Occipital lobe (tissue), 3 donors: ENCODE measurements at places on chromosomes 16 and 17.

DNA sequence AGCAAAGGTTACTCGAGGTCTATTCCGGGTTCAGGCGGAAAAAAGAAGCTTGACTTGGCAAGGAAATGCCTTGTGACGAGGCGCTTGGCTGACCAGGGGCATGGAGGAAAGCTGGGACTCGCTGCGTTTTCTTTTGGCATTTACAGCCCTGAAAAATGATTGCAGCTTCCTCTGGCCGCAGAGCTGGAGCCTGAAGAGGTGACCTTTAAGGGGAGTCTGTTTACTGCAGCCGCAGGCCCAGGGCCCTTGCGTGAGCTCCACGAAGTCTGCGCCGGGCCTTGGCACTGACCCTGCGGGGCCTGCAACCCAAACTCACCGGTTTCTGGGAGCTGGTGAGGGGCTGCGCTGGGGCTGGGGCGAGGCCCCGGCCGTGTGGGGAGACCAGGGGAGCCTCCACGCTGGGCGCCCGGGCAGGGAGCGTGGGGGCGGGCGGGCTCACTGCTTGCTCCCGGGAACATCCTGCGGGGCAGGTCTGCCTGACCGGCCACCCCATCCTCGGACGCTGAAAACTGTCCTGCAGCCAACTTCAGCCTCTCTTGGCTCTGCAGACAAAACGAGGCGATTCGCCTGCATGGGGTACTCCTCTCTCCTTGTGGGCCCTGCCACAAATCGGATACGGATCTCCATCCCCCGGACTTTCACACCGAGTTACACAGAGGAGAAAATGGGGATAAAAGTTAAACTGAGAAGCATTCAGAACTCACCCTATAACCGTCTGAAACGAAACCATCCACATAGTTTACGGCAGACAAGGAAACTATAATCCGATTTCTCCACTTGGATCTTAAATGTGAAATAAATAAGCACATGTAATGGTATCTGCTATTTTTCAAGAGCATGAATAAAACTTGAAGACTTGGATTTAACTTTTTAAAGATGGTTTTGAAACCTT is 206.3 kb upstream of the FOXF1 start:
- DNase-seq, result no peak

DNA sequence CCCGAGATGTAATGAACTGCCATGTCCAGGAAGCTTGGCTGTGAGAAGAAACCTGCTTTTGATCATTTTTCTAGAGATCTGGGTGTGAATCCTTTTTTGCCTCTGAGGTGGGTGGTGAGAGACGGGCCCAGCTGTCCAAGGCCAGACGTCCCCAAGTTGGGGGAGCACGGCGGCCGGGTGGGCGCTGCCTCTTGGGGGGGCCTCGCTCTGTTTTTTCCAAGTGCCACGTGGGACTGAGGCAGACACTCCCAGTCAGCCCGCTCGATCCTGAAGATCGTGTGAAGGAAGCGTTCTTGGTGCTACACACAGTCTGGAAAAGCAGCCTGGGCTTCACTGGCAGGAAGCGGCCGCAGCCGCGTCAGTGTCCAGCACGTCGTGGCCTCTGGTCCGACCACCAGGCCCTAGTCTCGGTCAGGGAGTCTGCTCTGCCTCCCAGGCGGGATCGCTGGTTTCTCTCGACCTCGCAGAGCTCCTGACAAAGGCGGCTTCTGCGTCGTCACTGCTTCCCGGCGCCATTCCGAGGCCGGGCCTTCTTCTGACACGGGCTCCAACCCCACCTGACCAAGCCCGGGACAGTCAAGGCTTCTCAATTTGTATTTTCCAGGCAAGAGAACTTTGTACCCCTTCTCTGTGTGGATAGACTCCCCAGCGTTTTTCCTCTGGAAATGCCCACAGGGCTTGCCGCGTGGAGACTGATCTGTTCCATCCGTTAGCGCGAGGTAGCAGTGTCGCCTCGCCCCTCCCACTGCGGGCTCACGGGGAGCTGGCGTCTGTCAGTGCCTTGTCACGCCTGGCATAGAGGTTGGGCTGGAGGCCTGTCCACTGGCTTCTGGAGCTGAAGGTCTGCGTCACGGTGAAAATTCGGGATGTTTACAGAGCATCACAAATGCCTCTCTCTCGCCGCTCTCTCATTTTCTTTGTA is 12.4 kb downstream of the PRSS27 start:
- no peak for DNase-seq

DNA sequence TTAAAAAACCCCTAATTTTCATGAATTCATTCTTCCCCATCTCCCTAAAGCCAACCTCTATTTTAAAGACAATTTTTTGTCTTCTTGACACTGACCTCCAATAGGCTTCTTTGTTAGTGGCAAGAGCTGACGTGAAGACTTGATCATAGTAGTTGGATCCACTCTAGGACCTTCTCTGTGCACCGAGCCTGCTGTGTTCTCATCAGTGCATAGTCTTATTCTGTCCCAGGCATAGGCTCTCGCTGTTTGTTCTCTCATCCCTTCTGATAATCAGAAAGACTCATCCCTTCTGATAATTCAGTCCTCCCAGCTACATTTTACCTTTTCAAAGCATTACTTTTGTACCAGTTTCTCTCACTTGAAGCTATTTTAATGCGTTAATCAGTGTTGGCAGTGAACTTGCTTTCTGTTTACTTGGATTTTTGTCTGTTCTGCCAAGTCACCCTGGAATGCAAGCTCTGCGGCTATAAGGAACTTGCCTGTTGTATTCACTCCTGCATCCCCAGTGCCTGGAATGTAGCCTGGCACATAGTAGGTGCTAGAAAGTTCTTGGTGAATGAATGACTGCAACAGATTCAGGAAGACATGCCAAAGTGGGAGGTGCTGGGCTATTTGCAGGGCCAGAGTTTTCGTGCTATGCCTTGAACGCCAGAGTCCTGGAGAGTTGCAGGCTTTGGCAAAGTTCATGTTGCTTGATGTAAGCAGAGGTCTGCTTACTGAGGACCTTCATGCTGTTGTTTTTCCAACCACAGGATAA is 147.6 kb upstream of the MPHOSPH6 start:
- no peak for DNase-seq

DNA sequence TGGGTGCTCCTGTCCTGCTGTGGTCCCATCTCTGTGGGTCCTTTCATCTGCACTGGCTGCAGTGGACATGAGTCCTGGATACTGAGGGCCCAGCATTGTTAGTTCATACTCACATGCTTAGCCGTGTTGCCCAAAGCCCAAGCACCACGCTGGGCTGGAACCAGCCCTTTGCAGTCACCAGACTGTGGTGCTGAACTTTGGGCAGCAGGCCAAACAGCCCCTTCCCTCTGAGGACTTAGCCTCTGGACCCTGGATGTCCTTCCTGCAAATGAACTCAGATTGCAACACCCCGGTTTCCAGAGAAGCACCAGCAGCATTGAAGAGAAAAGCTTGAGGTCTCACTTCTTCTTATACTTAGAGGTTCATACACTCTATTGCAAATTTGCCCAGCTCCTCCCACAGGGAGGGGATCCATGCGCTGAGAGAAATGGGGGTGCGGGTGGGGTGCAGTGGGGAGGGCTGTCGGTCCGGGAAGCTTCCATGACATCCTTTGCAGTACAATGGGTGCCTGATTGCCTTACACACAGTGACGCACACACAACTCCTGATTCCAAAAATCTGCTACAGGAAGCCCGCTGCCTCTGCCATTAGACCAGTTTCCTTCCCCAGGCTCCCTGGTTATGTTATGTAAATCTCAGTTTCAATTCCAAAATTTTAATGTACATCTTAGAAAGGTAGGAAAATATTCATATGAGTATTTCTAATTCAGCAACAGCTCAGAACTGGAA is 65.8 kb downstream of the RGS9 start:
- DNase-seq, result no peak

GRCh38 chr16:11414815-11415775 is 69.8 kb downstream of the RMI2 start:
- DNase-seq, result no peak

DNA sequence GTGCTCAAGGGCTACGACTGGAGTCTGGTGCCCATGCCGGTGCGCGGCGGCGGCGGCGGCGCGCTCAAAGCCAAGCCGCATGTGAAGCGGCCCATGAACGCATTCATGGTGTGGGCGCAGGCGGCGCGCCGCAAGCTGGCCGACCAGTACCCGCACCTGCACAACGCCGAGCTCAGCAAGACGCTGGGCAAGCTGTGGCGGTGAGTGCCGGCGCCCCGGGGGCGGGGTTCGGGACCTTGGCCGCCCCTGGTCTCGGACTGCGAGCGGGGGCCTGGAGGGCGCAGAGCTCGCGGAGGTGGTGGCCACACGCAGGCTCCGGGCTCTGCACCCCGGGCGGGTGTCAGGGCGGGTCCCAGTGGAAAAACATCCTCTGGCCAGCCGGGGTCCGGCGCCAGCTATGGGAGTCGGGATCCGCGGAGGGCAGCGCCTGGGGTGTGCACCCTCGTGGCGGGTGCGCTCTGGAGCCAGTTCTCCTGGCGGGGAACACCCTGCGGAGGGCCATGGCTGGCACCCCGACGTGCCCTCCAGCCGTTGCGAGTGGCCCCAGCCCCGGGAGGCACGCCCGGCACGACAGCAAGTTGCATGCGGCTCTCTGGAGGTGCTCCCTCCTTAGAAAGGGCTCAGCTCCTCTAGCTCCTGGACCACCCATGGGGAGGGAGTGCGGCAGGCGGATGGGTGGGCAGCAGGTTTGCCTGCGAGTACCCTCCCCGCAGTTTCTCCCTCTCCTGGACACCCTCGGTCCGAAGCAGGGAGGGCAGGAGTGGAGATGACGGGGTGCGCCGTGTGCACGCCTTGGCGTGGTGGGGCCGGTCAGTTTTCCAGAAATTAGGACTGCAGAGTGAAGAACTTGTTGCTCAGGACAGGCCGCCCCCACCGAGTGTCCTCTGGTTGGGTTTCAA is 824 bp downstream of the SOX8 start:
- no peak for DNase-seq

DNA sequence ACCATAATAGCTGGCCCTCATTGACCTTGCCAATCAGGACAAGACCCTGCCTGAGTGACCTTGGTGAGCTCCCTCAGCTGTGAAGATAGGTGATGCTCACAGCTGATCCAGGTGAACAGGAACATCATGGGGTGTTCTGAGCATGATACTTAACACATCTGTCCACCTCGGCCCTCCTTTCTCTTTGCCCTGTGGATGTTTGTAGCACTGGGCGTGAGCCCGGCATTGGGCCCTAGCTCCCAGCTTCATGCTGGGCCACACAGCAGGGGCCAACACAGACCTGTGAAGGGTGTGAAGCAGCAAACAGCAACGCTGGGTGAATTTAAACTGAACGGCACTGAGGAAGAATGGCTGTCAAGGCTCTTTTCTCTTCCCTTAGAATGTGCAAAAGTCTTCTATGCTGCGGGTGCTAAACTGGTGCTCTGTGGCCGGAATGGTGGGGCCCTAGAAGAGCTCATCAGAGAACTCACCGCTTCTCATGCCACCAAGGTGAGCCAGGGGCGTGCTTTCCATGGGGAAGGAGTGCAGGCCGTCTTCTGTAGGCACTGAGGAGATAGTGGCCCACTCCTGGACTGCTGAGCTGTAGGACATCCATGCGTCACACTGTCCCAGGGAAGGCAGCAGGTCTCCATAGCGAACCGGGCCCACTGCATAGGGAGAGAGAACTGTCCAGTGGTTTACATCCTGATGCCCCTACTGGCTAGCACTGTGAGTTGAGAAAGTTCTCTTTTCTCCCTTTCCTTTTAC is 35.9 kb downstream of the TMEM11 start:
- DNase-seq, result no peak

DNA sequence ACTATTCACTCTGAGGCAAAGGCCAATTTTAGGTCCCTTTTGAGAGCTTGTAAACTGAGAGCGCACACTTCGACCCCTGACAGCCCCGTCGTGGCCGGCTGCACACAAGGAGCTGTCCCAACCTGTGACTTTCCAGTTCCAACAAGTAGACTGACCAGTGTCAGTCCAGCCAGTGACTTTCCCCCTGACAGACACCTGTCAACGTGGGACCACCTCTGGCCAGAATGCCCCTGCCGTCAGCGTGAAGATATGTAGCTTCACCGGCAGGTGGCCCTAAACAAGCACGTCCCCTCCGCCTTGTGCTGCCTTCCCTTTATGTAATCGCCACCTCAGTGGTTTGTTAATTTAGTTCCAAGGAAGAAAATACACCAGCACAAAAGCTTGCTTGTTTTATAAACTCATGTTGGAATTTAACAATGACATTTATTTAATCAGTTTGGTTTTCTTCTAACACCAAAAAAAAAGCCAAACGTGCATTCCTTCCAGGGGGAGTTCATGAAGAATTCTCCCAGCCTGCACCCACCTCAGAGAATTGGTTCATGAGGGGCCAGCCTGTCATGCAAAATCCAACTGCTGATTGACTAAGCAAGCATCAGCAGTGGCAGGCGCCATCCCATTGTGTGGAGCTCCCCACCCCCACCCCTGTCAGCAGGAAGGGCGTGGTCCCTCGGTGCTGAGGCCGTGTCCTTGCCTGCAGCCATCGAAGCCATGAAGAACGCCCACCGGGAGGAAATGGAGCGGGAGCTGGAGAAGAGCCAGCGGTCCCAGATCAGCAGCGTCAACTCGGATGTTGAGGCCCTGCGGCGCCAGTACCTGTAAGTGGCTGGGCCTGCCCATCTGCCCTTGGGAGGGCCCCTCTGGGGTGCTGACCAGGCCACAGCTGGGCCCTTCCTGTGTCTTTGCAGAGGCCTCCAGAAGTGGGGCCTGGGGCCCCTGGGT is 33.9 kb downstream of the PLD6 start:
- DNase-seq, result no peak

- DNase-seq, result no peak
Observed at GRCh38 chr16:16196099-16196498, 27.2 kb downstream of the ABCC6 start.

DNA sequence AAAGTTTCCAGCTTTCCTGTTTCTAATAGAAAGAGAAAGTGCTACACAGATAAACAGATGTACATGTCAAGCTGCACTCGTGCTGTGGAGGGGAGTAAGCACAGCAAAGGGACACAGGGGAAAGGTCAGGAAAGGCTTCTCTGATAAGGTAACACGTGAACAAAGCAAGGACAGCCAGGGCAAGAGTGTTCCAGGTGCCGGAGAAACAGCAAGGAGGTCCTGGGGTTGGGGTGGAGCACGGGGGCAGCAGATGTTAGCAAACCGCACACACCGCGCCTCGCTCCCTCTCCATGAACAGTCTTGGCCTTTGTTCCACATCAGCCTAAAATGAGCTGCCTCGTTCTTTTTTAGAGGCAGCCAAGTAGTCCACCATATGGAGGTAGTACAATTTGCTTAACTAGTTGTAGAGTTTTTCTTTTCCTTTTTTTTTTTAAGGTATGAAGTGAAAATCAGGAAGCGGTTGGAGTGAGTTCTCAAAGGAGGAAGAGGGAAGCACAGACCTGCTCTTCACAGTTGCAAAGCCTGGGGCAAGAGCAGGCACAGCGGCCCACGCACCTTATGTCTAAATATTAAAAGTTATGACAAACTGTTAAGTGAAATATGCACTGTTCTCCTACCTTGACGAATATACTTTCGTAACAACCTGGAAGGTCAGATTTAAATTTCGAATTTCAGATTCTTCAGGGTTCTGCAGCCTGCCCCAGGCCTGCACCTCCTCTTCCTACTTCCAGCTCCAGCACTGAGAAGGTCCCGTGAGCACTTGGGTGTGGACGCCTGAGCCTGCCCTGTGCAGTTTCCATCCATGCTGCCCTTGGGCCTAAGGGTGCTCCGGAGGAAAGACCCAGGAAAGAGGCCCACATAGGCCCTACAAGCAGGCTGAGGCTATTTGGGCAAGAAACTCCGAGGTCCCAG is 41.5 kb upstream of the RPH3AL start:
- DNase-seq, result no peak
